ENCODE measurements at places on chromosomes 1 and 21. TPM values are rescaled to one million over a fixed set of nuclear protein-coding genes. Genes with fewer than 3 reads are reported as not detected.

The RCSD1 gene
- 21.5 TPM for total RNA-seq

The ROR1 gene
- 27.5 TPM for total RNA-seq

The AXDND1 gene
- not detected for total RNA-seq

The PLA2G2D gene
- total RNA-seq: not detected

The GBP4 gene
- total RNA-seq: 30.3 TPM

The SPTA1 gene
- 0.45 TPM for total RNA-seq

The FUCA1 gene
- 45.3 TPM for total RNA-seq

The ELAVL4 gene
- not detected for total RNA-seq

The FOXO6 gene
- total RNA-seq: 0.63 TPM

The TRAF5 gene
- total RNA-seq: 10.1 TPM

The MAP3K21 gene
- total RNA-seq: 6.0 TPM

The RXFP4 gene
- total RNA-seq: not detected

The KLF17 gene
- total RNA-seq: 0.29 TPM

The NBPF10 gene
- total RNA-seq: 3.7 TPM

The DCST1 gene
- total RNA-seq: not detected

The PRDM15 gene
- total RNA-seq: 6.2 TPM

The C1orf94 gene
- not detected for total RNA-seq

The ACTA1 gene
- total RNA-seq: 0.52 TPM

The ANKRD45 gene
- total RNA-seq: 1.7 TPM

The CLDN14 gene
- not detected for total RNA-seq

The PLPPR4 gene
- 7.1 TPM for total RNA-seq

The GBP1 gene
- total RNA-seq: 51.3 TPM

The GNG12 gene
- 57.0 TPM for total RNA-seq

The KIRREL1 gene
- 54.2 TPM for total RNA-seq

The OR10Z1 gene
- total RNA-seq: not detected

The POU3F1 gene
- not detected for total RNA-seq

The OR2T11 gene
- not detected for total RNA-seq

The PRAMEF6 gene
- total RNA-seq: not detected

The GNPAT gene
- total RNA-seq: 40.6 TPM

The PGLYRP4 gene
- total RNA-seq: not detected

The TRIM17 gene
- 1.3 TPM for total RNA-seq

The STK40 gene
- total RNA-seq: 54.7 TPM

The ERICH3 gene
- 0.06 TPM for total RNA-seq

The BRWD1 gene
- total RNA-seq: 33.0 TPM

The CR1L gene
- total RNA-seq: 0.70 TPM

Data from left lung (tissue), 14 donors.